ENCODE measurements at places on chromosomes 2 and 18. TPM values are rescaled to one million over a fixed set of nuclear protein-coding genes. Genes with fewer than 3 reads are reported as not detected.

DTYMK gene
- total RNA-seq, result 87.1 TPM

ERMN gene
- total RNA-seq, result 0.87 TPM

ANKRD30B gene
- total RNA-seq, result not detected

TEKT4 gene
- total RNA-seq, result not detected

HJURP gene
- total RNA-seq, result 79.8 TPM

DNA sequence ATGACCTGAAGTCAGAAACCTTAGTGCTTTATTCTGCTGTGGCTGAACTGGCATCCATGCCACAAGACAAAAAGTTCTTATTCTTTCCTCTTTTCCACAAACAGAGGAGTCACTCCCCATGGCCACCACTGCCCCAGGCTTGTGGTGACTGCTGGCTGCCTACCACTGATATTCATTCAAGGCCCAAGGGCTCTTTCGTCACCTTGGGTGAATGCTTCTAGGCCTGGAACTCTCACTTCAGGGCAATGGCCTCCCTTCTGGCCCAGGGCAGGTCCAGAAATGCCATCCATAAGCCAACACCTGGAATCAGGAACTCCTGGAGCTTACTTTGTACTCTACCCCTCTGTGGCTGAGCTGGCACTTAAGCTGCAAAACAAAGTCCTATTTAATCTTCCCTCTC is 109.8 kb downstream of the NAT8 start:
- H3K27ac ChIP-seq, result no peak overlapping the region
- no peaks in the 10 kb centered on the region for H3K27me3 ChIP-seq
- peaks cover 88% of the 10 kb centered on the region for H3K36me3 ChIP-seq
- H3K4me1 ChIP-seq, result no peaks in the 10 kb centered on the region
- DNase-seq, result no peak

- H3K4me1 ChIP-seq, result no peaks in the 10 kb centered on the region
- H3K4me3 ChIP-seq, result no peak overlapping the region
- no peak for DNase-seq
- H3K27me3 ChIP-seq, result no peaks in the 10 kb centered on the region
- no peaks in the 10 kb centered on the region for H3K36me3 ChIP-seq
These were observed 9.5 kb upstream of the MALL start for GRCh38 chr2:110124939-110125691.
